ENCODE measurements at places on chromosomes 7 and 10.

DNA sequence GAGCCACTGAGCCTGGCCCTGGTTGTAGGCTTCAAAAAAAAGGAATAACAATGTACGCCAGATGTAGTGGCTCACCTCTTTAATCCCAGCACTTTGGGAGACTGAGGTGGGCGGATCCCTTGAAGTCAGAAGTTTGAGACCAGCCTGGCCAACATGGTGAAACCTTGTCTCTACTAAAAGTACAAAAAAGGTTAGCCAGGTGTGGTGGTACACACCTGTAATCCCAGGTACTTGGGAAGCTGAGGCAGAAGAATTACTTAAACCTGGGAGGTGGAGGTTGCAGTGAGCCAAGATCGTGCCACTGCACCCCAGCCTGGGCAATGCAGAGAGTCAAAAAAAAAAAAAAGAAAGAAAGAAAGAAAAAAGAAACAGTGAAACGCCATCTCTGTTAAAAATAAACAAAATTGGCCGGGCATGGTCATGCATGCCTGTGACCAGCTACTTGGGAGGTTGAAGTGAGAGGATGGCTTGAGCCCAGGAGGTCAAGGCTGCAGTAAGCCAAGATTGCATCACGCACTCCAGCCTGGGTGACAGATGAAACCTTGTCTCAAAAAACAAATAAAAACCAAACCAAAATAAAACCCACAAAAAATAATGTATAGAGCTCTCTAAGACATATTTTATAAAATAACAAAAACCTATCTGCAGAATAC, 4.7 kb upstream of the KLHDC10 start:
- no peak for DNase-seq

DNA sequence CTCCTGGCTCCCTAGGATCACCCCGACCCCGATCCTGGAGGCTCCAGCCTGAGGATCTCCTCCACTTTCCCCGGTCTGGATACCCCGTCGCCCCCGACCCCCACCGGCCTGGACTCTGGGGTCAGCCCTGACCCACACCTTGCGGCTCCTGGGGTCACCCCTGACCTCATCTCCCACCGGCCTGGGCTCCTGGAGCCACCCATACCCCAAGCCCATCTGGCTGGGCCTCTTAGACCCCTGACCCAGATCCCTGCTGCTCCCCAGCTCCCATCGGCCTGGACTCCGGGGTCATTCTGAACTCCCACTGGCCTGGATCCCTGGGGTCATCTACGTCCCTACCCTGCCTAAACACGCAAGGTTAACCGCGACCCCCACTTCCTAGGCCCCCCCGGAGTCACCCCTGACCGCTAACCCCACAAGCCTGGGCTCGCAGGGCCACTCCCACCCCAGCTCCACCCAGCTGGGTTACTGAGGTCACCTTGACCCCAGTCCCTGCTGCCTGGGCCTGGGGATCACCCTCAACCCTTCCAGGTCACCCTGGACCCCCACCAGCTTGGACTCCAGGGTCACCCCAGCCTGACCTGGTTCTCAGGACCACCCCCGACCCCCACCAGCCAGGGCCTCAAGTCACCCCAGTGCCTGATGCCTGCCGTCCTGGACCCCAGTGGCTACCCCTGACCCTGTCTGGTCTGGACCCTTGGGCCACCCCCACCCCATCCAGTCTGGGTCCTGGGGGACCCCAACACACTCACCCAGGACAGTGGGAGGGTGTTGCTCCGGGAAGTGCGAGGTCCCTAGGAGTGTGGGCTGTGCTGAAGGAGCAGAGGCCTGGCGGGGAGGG, 1.2 kb downstream of the FOXK1 start:
- DNase-seq: no peak

DNA sequence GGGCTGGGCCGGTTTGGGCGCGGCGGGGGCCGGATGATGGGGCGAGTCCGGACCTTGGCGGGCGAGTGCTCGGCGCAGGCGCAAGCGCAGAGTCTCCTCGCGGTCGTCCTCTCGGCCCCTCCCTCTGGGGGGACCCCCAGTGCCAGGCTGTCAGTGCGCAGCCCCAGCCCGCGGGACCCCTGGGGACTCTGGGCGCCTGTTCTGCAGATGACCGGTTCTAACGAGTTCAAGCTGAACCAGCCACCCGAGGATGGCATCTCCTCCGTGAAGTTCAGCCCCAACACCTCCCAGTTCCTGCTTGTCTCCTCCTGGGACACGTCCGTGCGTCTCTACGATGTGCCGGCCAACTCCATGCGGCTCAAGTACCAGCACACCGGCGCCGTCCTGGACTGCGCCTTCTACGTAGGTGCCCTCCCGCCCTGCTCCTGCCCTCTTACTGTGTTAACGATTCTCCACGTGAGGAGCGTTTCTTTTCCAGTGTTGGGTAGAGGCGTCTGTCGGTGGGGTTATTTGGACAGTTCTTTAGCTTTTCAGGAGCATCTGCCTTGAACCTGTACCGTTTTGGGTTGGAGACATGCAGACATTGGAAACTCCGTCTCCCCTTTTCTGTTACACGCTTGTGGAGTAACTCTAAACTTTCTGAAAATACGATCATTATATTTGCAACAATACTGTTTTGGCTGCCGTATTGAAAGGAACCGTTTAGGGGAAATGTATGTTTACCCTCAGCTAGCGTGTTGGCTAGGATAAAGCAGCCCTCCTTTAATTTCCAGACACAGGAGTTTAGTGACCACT, 706 bp downstream of the BUB3 start:
- DNase-seq: peak; percentile 60

DNA sequence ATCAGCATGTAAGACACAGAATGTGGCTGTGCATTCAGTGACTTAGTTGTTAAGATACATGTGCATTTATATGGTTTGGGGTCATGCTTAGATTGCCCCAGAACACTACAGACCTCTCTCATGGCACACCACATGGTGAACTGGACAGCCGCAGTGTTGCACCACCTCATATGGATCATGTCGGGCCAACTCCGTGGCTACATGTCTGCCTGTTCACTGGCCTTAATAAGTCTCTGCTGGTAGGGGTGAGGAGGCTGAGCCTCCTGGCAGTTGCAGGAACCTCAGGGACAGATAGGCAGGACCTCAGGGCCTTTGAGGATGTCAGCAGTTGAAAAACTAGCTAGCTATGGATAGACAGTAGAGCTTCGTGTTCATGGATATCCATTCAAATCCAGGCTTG, 751.0 kb downstream of the GRID1 start:
- no peak for DNase-seq

DNA sequence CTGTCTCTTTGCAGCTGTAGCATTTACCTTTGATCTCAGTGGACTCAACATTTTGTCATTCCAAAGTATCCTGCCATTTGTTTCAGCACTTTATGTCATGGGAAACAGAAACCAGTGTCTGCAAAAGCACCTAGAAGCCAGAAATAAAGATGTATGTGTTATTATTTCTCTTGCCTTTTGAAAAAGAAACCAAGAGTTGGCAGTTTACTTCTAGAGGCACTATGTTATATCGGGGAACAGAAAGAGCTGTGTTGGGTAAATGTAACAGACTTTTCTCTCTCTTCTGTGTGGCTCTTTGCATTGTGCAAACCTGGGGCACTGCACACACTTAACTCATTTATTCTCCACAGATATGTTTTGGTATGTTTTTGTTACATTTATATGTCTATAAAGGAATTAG, 36.7 kb downstream of the ZNF138 start:
- DNase-seq: no peak

GRCh38 chr10:130767116-130767730, 544.3 kb downstream of the TCERG1L start:
- no peak for DNase-seq

GRCh38 chr10:48526011-48526821, 78.7 kb downstream of the ARHGAP22 start:
- DNase-seq: peak; percentile 86

DNA sequence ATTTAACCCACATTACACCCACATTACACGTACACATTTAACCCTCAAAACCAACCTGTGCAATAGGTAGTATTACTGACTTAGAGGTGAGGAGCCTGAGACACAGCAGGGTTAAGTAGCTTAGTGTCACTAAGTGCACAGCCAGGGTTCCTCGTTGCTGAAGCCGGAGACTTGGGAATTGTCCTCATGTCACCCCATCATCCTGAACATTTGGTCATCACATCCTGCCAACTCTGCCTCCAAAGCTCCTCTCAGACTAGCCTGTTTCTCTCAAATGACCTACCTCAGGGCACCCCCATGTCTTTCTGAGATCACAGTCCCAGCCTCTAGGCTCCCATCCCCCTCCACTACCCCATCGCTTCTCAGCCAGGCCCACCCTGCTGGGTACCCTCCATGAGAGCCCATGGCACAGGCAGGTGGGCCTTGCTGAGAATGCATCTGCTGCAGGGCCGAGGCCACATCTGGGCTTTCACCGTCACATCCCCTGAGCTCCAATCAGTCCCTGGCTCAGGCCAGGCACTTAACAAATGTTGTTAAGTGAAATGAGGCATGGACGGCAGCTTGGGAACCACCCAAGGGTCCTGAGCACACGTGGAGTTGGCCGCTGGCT, 21.1 kb upstream of the PCBD1 start:
- no peak for DNase-seq

GRCh38 chr7:27241189-27242056, 1.2 kb upstream of the EVX1 start:
- no peak for DNase-seq

- DNase-seq: no peak
Measured at GRCh38 chr7:138049505-138050116, 26.6 kb upstream of the AKR1D1 start.

- no peak for DNase-seq
Measured at GRCh38 chr7:15839416-15840100, 153.1 kb upstream of the MEOX2 start.
